ENCODE measurements at places on chromosomes 2 and 18. TPM values are rescaled to one million over a fixed set of nuclear protein-coding genes. Genes with fewer than 3 reads are reported as not detected.

BOLL gene
- not detected for total RNA-seq

FAM110C gene
- total RNA-seq, result 0.82 TPM

FAM161A gene
- 0.70 TPM for total RNA-seq

GAD1 gene
- not detected for total RNA-seq

HTR2B gene
- 8.0 TPM for total RNA-seq
